Calu3 (cell line): ENCODE measurements at places on chromosomes 4 and X. TPM values are rescaled to one million over a fixed set of nuclear protein-coding genes. Genes with fewer than 3 reads are reported as not detected.
A peak's percentile ranks its signal among the peaks of the same experiment; 100 is the strongest.

The PCYT1B gene
- total RNA-seq, result 0.07 and 0.09 TPM in 2 replicates

The LIN54 gene
- total RNA-seq, result 16.3 and 16.4 TPM in 2 replicates

The AREG gene
- 230 and 281 TPM in 2 replicates for total RNA-seq

The TCEAL6 gene
- total RNA-seq, result not detected in 2 replicates

The DCAF4L1 gene
- 0.68 and 1.0 TPM in 2 replicates for total RNA-seq

The SSX4B gene
- total RNA-seq, result not detected in 2 replicates

The FGFBP1 gene
- total RNA-seq, result 5.0 and 8.4 TPM in 2 replicates

The FAAH2 gene
- total RNA-seq, result 9.1 and 10.3 TPM in 2 replicates

The VCX gene
- total RNA-seq, result not detected in 2 replicates

DNA sequence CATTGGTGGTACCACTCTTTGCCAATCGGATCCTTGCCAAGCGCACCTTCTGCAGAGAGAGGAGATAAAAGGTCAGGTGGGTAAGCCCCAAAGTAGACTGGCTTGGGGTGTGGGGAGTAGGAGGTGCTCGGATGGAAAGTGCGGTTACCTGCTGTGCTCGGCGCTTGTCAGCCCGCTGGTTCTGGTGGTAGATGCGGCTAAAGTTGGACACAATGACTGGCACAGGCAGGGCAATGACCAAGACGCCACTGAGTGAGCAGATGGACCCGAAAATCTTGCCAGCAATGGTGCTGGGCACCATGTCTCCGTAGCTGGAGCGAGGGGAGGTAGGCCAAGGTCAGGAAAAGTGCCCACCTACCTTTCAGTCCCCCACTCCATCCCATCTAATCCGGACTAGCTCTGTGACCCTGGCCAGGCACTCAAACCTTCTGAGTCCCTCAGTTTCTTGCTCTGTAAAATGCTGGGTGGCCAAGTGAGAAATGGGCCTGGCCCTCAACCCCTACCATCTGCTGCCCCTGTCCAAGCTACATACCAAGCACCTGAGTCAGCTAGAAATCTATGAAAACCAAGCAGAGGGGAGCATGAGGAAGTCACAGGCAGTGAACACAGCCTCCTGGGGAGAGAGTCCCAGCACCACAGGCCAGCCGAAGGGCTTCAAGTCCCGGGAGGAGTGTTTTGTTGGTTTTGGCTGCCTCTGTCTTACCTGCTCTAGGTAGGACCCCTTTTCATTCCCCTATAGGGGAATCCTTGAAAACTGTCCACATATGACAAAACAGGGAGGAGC, 4.7 kb downstream of the KCND1 start:
- DNase-seq, result peak; percentile 4

DNA sequence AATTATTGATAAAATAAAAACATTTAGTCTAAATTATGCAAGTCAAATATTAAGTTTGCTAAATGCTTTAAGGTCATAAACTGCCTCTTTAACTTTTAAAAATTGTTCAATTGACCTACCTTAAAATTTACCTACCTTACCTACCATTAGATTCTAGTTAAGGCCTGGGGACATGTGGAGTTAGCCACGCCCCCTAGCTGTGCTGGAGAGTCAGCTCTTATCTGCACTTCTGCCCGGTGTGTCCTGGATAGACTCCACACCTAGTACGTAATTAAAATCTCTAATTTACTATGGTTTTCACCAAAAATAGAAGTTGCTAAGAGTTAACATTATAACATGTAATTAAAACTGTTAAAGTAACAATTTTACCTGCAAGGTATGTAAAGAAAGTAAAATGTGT, 22.7 kb downstream of the TENM3 start:
- peak; percentile 23 for DNase-seq

DNA sequence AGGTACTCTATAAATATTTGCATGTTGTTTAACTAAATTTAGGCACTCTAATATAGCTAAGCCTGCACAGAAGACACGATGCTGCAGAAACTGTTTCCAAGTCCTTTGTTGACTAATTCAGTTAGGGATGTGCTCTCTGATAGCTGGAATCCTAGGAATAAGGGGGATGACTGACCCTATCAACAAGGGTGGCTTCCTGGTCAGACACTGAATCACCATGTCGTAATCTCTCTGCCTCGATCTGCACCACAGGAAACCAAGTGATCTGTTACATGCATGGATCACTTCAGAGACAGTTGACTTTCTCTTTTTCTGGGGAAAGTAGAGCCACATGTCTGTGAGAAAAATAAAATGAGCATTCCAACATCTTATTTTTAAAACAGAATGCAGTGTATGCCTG, 169.1 kb downstream of the GUCY2F start:
- no peak for DNase-seq

DNA sequence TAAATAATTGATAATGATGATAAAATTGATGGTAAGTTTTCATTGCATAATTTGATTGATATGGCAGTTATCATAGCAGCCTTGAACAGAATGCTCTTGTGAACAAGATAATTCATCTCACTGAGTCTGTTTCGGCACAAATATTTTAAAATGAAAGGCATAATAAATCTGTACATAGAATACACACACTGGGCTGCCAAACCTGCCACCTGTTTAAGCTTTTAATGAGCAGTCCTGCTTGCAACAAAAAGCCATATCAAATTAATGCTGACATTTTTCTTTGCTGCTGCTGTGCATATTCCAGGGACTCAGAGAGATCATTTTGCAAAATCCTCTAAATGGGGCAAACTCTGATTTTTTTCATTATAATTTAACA, 201.1 kb downstream of the ARHGAP24 start:
- DNase-seq, result no peak

DNA sequence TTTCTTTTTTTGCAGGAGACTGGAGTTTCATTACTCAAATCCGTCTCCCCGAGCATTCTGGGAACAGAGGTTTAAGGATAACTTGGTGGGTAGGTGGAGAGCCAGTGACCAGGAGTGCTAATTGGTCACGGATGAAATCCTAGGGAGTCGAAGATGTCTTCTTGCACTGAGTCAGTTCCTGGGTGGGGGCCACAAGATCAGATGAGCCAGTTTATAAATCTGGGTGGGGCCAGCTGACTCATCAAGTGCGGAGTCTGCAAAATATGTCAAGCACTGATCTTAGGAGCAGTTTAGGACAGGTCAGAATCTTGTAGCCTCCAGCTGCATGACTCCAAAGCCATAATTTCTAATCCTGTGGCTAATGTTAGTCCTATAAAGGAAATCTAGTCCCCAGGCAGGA, 741.3 kb downstream of the PCDH7 start:
- DNase-seq, result no peak

DNA sequence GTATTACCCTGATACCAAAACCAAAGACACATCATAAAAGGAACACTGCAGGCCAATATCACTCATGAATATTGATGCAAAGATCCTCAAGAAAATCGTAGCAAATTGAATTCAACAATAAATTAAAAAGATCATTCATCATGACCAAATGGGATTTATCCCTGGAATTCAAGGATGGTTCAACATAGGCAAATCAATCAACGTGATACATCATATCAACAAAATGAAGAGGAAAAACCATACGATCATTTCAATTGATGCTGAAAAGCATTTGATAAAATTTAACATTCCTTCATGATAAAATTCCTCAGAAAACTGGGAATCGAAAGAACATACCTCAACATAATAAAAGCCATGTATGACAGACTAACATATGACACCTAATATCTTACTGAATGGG, 52.7 kb upstream of the STARD8 start:
- DNase-seq, result no peak

DNA sequence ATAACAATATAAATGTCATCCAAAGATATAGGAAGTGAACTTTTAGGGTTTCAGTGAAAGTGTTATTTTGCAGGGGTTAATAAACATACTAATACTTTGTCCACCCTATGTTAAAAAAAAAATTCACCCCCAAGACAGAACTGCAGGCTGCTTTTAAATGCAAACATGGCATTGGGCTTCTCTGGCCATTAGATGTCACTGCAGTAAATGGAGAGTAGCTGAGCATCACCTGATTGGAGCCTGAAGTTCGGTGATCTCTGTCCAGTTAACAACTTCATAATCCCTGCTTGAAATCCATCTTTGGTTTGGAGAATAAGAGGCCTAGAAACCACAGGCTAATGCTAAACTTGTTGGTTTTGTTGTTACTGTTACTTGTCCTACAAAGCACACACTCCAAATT, 18.7 kb downstream of the SLC25A43 start:
- no peak for DNase-seq

DNA sequence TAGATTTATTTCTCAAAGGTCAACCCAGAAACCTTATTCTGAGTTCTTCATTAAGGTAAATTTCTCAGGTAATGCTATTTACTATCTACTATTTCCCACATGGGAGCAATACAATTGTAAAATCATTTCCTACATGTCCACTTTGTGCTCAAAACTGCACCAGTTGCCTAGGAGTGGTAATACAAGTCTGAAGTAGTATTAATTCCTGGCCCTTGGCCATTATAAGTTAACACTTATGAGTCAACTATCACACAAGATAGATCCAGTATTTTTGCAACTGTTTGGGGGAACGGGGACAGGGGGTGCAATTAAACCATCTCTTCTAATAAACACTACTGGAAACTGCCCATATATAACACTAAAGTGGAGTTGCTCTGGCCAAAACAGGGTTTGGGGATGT, 48.9 kb downstream of the ACSL4 start:
- no peak for DNase-seq

DNA sequence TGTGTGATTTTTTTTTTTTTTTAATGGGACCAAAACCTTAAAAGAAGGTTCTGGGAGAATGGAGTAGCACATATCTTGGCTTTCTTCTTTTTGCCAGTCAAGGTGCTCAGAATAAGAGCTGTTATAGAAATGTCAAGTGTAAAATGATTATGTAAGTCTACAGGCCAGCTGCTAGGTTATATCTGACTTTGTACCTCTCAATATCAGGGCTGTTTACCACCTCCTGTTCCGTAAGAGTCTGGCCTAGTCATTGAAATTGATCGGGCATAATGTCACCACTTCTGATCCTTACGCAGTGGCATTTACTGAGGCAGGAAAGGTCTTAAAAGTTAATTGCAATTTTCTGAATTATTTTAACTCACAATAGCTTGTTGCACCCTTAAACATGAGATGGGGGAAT, 41.1 kb downstream of the LIMCH1 start:
- DNase-seq, result no peak

GRCh38 chrX:94932278-94932965, 1258.4 kb downstream of the FAM133A start:
- no peak for DNase-seq

DNA sequence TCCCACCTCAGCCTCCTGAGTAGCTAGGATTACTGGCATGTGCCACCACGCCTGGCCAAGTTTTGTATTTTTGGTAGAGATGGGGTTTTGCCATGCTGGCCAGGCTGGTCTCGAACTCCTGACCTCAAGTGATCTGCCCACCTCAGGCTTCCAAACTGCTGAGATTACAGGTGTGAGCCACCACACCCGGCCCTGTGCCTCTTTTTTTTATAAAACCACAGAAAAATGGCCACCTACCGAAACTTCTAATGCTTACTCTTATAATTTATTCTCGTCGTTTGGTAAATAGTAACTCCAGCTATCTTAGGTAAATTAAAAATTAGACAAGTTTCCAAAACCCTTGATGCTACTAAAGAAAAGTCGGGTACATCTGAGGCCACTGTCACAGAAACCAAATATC, 54.4 kb downstream of the IRF2 start:
- DNase-seq, result no peak

GRCh38 chr4:37455301-37456131, 211.0 kb downstream of the NWD2 start:
- DNase-seq, result peak; percentile 58

- DNase-seq, result no peak
Observed at GRCh38 chrX:48489296-48489695, 13.3 kb downstream of the FTSJ1 start.

GRCh38 chrX:69156638-69157037, 8.6 kb downstream of the PJA1 start:
- DNase-seq, result no peak

- DNase-seq, result no peak
Observed at GRCh38 chr4:181971411-181971810, 271.8 kb upstream of the TENM3 start.

GRCh38 chr4:137980641-137981040, 261.5 kb downstream of the SLC7A11 start:
- DNase-seq, result no peak

- DNase-seq, result peak; percentile 44
Observed at GRCh38 chr4:7402526-7402925, 32.2 kb downstream of the PSAPL1 start.

- DNase-seq, result no peak
Observed at GRCh38 chr4:118035309-118035708, 1.0 kb downstream of the NDST3 start.

DNA sequence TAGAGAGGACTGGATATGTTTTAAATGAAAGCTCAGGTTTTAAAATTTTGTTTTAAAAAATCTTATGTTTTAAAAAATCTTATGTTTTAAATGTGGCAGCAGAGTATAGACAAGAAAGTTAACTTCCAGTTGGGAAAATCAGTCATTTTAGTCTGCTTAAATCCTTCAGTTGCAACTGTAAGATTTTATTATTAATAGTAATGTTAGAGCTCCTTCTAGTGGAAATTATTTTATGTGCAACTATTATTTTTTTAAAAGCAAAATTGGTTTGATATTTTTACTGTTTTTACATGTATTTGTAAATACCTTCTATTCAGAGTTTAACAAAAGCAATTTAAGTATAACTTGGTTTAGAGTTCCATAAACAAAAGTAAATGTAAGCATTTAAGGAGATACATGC, 8.5 kb upstream of the NUDT6 start:
- DNase-seq, result no peak

- DNase-seq, result no peak
Observed at GRCh38 chr4:55947254-55947882, 1.4 kb upstream of the CEP135 start.

GRCh38 chrX:103614999-103615398, 7.2 kb downstream of the TCEAL3 start:
- DNase-seq, result no peak

DNA sequence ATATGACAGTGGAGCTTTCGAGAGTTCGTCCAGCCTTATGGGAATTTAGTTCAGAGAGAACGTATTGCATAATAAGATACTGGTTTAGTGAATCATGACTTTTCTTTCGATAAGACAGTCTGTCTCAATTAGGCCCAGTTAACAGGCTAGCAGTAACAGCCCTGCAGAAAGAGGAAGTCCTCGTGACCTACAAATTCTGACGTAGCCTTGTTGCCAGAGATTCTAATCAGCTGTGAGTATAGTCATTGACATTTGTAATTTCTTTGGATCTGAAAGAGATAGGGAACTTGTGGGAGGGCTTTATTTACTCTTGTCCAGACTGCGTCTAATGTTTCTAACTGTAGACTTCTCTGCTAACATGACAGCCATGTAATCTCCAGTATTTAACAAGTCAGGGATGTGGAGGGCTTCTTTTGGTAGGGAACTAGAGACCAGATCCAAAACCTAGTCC, 15.8 kb downstream of the ART3 start:
- DNase-seq, result peak; percentile 28

- DNase-seq, result no peak
Observed at GRCh38 chr4:176845636-176846035, 52.9 kb upstream of the VEGFC start.

- no peak for DNase-seq
Observed at GRCh38 chrX:95629737-95630136, 1054.9 kb upstream of the DIAPH2 start.

DNA sequence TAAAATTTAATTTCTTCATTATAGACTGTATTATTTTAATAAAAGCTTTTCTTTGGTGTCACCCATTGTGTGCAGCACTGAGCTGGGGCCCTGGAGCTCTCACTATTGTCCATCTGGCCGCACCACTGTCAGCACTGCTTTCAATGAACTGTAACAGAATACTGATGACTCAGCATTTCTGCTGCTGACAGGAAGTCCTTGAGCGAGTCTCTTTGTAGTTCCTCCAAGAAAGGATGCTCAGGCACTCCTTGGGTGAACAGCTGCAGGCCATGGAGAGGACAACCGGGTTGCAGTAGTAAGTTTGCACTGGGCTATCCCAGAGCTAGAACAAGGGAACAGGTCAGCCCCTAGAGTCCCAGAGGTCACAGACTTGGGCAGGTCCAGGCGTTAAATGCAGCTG, 81.6 kb downstream of the SORBS2 start:
- DNase-seq, result no peak
